Hematopoietic multipotent progenitor cell treated with erythropoietin and hydrocortisone succinate and interleukin-3 and kit ligand, for 4 days (in vitro differentiated cells): ENCODE measurements at places on chromosomes 7 and 10.

DNA sequence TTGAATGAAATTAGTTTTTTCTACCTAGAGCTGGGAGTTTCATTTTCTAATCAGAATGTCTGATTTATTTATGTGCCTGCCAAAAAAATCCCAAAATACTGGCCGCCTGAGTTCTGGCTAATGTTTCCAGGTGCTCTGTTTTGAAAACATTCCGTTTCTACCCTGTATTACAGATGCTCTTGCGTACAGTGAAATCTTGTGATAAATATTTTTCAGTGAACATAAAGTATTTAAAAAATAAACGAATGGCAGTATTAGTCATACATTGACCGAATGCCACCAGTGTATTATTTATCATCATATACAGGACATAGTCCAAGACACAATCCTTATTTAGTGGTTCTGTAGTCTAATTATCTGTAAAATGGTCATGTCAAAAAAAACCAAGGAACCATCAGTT, 102.8 kb downstream of the KAT6B start:
- DNase-seq: no peak

DNA sequence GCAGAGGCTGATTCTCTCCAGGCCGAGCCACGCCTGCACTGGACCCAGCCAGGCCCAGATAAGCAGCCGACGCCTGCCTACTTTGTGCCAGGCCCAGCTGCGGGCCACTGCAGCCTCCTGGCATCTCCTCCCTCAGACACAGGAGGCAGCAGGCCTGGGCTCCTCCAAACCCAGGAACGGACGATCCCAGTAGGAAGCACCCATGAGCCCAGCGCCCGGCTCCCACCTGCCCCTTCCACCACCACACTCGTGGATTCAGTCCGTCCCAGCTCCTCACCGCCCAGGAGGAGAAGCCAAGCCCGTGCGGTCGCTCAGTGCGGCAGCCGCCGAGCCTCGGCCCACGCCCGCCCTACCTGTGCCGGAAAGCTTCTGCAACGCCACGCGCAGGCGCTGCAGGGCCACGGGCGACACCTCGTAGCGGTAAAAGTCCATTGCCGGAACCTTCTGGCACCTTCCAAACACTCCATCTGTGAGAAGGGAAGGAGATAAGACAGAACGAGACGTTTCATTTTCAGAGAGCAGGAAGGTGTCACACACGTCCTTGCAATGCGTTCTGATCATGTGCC, 271.1 kb downstream of the PTPRN2 start:
- no peak for DNase-seq

GRCh38 chr7:33807779-33808482, 97.4 kb upstream of the BMPER start:
- DNase-seq: peak; percentile 37

GRCh38 chr7:43888993-43889945, 17.1 kb downstream of the URGCP start:
- peak; percentile 48 for DNase-seq

GRCh38 chr7:115230882-115231571, 309.1 kb downstream of the MDFIC start:
- peak; percentile 5 for DNase-seq

DNA sequence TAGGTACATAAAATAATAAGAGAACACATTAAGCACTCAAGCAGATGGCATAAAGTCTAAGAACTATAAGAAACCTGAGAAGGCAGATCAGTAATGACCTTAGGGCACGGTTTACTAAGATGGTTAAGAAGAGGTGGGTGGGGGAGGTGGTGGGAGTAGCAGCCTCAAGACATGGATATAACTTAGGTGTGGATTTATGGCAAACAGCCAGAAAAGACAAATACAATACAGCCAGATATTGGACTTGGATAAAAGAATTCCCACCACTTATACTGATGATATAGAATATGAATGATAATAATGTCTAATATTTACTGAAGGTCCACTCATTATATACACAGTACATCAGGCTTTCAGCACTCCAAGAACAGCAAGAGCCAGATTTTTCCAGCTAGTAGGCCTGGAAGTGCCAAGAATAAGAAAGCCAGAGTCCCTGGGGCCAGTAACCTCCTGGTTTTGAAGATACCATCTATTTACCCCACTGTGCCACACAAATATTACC, 11.9 kb downstream of the DPY19L1 start:
- no peak for DNase-seq

DNA sequence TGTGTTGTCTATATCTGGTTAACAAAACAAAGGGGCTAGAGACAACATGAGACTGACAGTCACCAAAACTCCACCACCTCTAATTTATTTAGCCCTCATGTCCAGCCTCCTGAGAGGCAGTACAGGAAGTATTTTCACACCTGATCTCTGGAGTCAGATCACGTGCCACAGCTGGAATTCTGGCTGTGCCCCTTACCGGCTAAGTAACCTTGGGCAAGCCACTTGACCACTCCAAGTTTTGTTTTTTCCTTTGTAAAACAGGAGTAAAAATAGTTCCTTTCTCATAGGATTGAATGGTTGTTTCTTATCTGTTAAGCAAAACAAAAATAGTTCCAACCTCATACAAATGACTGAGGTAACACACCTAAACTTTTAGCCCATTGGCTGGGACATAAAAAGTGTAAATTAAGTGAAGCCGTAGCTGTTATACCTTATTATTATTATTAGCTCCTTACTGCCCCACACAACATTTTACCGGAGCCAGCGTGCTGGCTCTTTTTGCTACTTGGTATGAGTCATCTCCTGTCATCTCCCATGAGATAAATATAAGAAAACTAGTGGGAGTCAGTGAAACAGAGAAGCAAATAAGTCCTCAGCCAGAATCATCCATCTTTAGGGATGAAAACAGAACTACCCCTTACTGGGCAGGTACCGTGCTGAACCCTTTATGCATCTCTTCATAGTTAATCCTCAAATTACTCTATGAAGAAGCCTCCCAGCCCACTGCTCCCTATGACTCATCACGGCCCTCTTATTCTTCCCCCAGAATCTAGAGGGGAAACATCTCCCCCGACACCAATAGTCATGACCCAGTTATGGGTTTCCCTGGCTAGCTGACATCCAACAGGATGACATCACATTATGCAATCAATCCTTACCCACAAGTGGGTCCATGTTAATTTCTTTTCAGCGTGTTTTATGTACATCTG, 44.9 kb downstream of the PPP1R3C start:
- no peak for DNase-seq

DNA sequence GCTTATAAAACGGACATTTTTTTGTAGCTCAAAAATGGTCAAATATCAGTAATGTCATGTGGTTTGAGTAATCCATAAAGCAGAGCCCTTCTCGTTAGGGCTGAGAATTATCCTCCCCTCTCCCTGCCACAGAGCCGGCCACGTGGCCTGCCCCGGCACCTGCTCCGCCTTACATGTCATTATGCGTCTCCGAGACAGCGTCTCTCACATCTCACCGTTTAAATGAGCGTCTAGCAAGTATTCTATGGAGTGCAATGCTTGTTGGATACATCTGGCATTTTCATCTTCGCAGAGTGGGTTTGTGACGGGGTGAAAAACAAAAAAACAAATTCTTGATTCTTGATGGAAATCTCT, 86.1 kb downstream of the CUX1 start:
- no peak for DNase-seq

GRCh38 chr10:31042670-31043069, 11.0 kb upstream of the ZNF438 start:
- no peak for DNase-seq

- peak; percentile 50 for DNase-seq
Observed at GRCh38 chr7:21300692-21301091, 127.2 kb upstream of the SP4 start.

DNA sequence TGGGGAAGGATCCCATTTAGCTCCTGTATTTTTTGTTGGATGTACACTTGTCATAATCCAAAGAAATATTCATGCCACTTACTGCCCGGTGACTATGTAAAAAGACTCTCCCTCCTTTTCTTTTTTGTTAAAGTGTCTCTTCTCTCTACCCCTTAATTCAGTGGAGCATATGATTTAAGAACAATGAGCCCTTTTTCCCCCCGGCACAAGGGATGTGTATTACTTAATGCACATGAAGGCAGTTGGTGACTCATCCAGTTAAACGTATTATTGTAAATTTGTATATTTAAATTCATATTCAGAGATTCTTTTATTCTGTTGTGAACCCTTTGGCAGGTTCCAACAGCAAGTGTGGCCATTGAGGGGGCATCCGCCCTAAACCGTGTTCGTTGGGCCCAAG, 241.9 kb downstream of the SLC25A13 start:
- DNase-seq: no peak

DNA sequence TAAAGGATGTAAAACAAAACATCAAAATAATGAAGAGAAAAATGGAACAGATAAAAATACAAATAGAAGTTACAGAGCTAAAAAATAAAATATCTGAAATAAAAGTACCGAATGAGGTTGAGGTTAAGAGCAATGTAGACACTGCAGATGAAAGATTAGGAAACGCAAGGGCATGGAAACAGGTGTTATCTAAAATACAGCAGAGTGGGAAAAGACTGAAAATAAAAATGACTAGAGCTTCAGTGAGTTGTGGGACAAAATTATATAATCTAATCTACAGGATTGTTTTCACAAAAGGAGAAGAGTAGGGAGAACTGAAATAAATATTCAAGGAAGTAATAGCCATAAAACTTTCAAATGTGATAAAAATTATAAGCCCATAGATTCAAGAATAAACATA, 123.8 kb downstream of the PTEN start:
- peak; percentile 58 for DNase-seq

DNA sequence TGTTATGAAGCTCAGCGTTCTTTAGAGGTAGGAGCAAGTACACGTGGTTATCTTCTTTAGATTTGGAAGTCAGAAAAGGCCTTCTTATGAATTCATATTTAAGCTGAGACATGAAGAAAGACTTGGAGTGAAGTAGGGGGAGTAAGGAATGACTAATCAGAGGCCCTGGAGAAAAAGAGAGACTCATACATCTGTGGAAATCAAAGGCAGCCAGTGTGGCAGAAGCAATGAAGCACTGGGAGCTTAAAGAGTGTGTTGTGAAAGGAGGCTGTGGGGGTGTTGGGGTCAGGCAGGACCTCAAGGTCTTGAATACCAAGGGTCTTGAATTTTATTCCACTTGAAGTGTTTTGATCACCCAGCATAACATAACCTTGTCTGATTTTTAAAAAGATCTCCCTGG, 35.7 kb upstream of the FGL2 start:
- no peak for DNase-seq

GRCh38 chr10:18230794-18231193, 90.6 kb downstream of the CACNB2 start:
- no peak for DNase-seq

GRCh38 chr10:618229-618989, 71.1 kb downstream of the DIP2C start:
- no peak for DNase-seq

- DNase-seq: peak; percentile 75
Observed at GRCh38 chr7:22885797-22886261, 63.2 kb upstream of the TOMM7 start.

- peak; percentile 80 for DNase-seq
Observed at GRCh38 chr10:101031796-101032636, 982 bp downstream of the SFXN3 start.

DNA sequence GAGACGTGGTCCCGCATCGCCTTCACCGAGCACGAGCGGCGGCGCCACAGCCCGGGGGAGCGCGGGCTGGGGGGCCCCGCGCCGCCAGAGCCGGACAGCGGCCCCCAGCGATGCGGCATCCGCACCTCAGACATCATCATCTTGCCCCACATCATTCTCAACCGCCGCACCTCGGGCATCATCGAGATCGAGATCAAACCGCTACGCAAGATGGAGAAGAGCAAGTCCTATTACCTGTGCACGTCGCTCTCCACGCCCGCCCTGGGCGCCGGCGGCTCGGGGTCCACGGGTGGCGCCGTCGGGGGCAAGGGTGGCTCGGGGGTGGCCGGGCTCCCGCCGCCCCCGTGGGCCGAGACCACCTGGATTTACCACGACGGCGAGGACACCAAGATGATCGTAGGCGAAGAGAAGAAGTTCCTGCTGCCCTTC, 737 bp downstream of the CNNM2 start:
- DNase-seq: peak; percentile 58

DNA sequence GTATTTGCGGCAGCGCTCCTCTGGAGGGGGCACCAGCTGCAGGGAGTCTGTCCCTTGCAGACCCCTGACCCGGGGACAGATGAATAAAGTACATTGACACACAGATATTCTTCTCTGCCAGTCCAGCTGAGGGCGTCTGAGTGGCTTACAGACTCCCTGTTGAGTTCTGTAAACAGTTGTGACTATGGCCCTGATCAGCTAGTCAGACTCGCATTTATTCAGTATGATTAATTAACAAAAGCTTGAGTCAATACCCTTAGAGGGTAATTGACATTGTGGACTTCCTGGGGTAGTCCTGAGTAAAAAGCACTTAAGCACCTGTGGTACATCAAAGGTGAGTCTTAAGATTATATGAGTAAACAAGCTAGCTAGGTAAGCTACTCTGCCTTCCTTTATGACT, 21.0 kb downstream of the ANKRD30A start:
- DNase-seq: no peak

GRCh38 chr10:125982260-125982948, 86.0 kb downstream of the FANK1 start:
- peak; percentile 89 for DNase-seq

DNA sequence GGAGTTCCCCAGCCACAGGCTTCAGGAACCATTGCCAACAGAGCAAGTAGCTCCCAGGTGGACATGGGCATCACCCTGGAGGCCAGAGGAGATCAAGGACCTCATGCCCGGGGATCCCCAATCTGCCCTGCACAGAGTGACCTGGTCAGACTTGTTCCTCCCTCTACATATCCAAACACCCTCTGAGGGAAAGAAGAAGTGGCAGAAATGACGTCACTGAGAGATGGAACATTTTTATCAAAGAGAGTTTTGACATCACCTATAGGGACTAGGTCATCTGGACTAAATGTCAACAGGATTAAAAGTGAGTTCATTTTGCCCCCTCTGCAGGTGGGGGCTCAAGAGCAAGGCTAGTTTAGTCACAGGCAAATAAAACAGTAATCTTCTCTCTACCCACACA, 273.7 kb downstream of the SKAP2 start:
- no peak for DNase-seq

GRCh38 chr10:76868098-76868977, 769.3 kb downstream of the KCNMA1 start:
- no peak for DNase-seq

DNA sequence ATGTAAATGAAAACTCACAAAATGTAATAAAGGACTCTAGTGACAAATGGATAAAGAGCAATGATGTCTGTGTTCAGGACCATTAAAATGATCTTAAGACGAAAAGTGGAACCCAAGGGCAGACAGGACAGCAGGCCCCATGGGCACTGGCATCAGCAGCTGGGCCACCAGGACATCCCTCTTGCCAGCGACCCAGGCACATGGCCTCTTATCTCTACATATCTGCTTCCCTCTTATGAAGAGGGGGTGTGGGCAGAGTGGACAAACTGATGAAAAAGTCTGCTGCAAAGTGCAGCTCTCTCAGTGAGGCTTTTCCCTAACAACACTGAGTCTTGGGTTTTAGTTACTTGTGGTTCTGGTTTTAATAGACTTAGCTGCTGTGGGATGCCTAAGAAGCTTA, 44.8 kb upstream of the ANKRD1 start:
- DNase-seq: no peak

- peak; percentile 61 for DNase-seq
Observed at GRCh38 chr10:79022565-79023230, 46.1 kb upstream of the ZMIZ1 start.

GRCh38 chr10:22245567-22245966, 27.8 kb upstream of the EBLN1 start:
- no peak for DNase-seq
